Placental epithelial cell (primary cell): ENCODE measurements at places on chromosomes 2 and 18. TPM values are rescaled to one million over a fixed set of nuclear protein-coding genes. Genes with fewer than 3 reads are reported as not detected.

MAP2 gene
- total RNA-seq, result 1.5 and 5.1 TPM in 2 replicates

RGPD3 gene
- under 0.01 and 0.11 TPM in 2 replicates for total RNA-seq

RASGRP3 gene
- not detected in 2 replicates for total RNA-seq

KLHL30 gene
- total RNA-seq, result not detected in 2 replicates

EFEMP1 gene
- 249 and 337 TPM in 2 replicates for total RNA-seq

SPC25 gene
- 3.0 and 3.5 TPM in 2 replicates for total RNA-seq

STARD6 gene
- not detected in 2 replicates for total RNA-seq

CDK5R2 gene
- not detected in 2 replicates for total RNA-seq

PLEKHH2 gene
- 1.2 and 1.8 TPM in 2 replicates for total RNA-seq

SPATA3 gene
- total RNA-seq, result not detected in 2 replicates

DNAH7 gene
- 0.11 and 0.39 TPM in 2 replicates for total RNA-seq

COPS9 gene
- 54.1 and 108 TPM in 2 replicates for total RNA-seq

ADNP2 gene
- 19.2 and 30.0 TPM in 2 replicates for total RNA-seq

GAREM2 gene
- 2.7 and 12.9 TPM in 2 replicates for total RNA-seq

FOXI3 gene
- not detected in 2 replicates for total RNA-seq

ZNF2 gene
- total RNA-seq, result 7.5 and 9.8 TPM in 2 replicates

SLC5A7 gene
- not detected in 2 replicates for total RNA-seq

GFPT1 gene
- 34.9 and 47.2 TPM in 2 replicates for total RNA-seq

SRD5A2 gene
- total RNA-seq, result not detected in 2 replicates

PLCD4 gene
- not detected in 2 replicates for total RNA-seq

GALNT13 gene
- total RNA-seq, result 7.5 and 48.7 TPM in 2 replicates

LRP2 gene
- not detected in 2 replicates for total RNA-seq

TMEM169 gene
- total RNA-seq, result 0.39 TPM in 1 of 2 replicates, not detected in the other

CCL20 gene
- 2.4 and 2.9 TPM in 2 replicates for total RNA-seq

RNU2-63P gene
- 800 TPM in 1 of 2 replicates, not detected in the other for total RNA-seq

PXDN gene
- 223 and 335 TPM in 2 replicates for total RNA-seq

ONECUT2 gene
- under 0.01 TPM in 2 replicates for total RNA-seq

LYG1 gene
- total RNA-seq, result 0.79 TPM in 1 of 2 replicates, not detected in the other

CERKL gene
- 0.33 TPM in 1 of 2 replicates, not detected in the other for total RNA-seq

INO80D gene
- total RNA-seq, result 7.1 and 13.1 TPM in 2 replicates

ZDBF2 gene
- 6.5 and 7.5 TPM in 2 replicates for total RNA-seq

PKDCC gene
- total RNA-seq, result 1.1 and 1.6 TPM in 2 replicates

CCDC88A gene
- 13.9 and 16.5 TPM in 2 replicates for total RNA-seq

DUSP19 gene
- 0.79 and 0.87 TPM in 2 replicates for total RNA-seq

ACVR1C gene
- not detected in 2 replicates for total RNA-seq

SERPINB3 gene
- total RNA-seq, result not detected in 2 replicates

HRH4 gene
- total RNA-seq, result not detected in 2 replicates

SMYD1 gene
- total RNA-seq, result not detected in 2 replicates

RNF138 gene
- 10.3 and 23.2 TPM in 2 replicates for total RNA-seq

MGAT4A gene
- total RNA-seq, result 0.33 and 0.39 TPM in 2 replicates
